ENCODE measurements at places on chromosomes 2 and 18. TPM values are rescaled to one million over a fixed set of nuclear protein-coding genes. Genes with fewer than 3 reads are reported as not detected.

DNA sequence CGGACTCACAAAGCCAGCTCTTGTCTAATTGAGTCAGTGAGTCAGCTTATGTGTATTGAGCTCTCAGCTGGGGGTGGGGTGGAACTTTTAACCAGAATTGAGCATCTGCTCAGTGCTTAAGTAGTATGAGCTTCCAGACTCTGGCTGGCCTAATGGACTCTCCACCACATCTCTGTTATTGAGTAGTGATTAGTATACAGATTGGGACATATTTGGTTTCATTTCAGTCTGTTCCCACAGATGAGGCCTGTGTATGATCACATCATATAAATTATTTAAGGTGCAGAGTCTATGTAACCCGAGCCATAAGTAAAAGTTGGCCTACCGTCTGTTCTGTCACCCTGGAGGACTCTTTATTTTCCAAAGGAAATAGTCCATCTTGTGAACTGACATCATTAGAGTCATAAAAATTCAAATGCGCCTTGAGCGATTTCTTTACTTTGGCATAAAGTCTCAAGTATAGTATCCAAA, 152.1 kb downstream of the THSD7B start:
- DNase-seq: no peak

DNA sequence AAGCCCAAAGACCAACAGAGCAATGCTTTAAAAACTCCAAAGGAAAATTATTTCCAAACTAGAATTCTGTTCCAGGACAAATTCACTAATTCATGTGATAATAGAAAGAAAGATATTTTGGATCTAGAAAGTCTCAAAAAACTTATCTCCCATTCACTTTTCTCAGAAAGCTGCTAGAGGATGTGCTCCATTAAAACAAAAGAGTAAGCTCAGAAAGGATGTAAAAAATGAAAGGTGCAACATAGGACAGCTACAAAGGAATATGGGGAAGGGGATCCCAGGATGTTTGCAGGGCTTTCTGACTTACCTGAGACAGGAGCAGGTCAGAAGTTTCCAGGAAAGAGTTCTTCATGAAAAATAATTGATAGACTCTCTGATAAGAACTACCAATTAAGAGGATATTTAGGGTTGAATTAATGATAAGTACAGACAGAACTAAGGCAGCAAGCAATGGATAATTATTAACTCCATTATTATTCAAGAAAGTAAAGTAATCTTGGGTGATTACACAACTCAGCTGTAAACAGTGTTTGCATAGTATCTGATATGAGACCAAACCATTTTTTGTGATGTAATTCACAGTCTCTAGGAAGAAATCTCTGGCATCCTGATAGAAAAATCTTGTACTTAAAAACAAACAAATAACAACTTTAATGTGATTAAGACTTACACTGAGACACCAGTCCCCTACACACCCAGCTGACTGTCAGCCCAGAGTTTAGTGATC, 20.9 kb downstream of the LYG1 start:
- no peak for DNase-seq

TMEM37 gene
- total RNA-seq: 7.1 TPM

KIAA2012 gene
- total RNA-seq: not detected

- DNase-seq: no peak
Observed at GRCh38 chr2:180978903-180979748, 1.3 kb upstream of the UBE2E3 start.

CLK1 gene
- 358 TPM for total RNA-seq

TNFRSF11A gene
- total RNA-seq: 2.7 TPM

DNA sequence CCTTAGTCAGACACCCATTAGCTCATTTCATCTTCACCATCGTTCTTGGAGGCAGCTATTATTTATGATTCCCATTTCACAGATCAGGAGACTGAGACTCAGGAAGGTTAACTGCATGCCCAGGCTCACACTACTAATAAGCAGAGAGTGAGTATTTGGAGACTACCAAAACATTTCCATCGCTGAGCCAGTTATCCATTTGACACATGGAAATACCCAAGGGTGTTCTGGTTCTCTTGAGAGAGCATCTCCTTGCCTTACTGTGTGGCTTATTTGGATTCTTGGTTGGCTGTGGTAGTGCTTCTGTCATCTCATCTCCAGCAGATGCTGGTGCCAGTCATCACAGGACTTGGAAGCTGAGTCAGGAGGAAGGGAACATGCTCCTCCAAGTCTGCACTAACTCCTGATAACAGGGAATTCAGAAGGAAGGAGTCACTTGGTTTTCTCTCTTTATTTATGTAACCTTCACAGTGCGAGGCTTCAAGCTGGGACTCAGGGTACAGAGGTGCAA, 55.2 kb downstream of the RASGRP3 start:
- no peak for DNase-seq

DNA sequence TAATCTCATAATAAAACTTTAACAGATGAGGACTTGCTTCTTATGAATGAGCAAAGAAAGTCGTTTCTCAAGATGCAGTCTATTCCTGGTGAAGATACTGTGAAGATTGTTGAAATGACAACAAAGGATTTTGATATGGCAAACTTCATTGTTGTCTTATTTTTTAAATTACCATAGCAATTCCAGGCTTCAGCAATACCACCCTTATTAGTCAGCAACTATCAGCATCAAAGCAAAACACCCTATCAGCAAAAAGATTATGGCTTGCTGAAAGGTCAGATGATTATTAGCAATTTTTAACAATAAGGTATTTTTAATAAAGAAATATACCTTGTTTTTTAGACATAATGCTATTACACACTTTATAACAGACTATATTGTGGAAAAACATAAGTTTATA, 88.3 kb downstream of the COL5A2 start:
- DNase-seq: no peak

LRP2 gene
- 0.89 TPM for total RNA-seq

DNA sequence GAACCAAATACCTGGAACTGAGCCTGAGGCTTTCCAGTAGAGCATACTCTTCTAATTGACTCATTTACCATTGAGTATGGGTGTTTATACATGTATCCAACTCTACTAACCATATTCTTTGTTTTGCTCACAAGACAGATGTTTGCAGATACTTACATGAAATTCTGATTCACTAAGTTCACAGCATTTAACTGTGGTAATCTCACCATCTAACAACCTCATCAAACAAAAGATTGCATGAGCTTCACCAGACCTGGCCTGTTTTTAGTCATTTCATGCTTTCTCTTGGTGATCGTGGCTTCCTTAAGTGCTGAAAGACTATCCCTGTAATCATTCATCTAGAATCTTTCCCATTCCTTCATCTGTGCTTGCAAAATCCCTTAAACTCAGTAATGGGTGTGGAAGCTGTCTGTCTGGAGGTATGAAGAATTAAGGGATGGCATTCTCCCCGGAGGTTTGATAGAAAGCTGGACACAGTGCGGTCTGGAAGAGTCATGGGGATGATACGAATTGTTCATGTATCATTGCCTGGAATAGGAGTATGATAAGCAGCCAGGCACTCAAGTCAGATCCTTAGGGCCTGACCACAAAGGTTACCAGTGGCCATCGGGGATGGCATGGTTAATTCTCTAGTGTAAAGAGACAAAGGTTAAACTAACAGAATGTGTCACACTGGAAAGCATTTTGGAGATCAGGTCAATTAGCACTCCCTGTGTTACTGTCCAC, 42.0 kb upstream of the IL1R1 start:
- DNase-seq: no peak

Data from sciatic nerve (tissue), 2 donors.